Type B pancreatic cell (in vitro differentiated cells): ENCODE measurements at places on chromosomes 12 and 14. TPM values are rescaled to one million over a fixed set of nuclear protein-coding genes. Genes with fewer than 3 reads are reported as not detected.

- DNase-seq, result no peak
Observed at GRCh38 chr14:81329640-81330381, 70.3 kb downstream of the STON2 start.

- no peak for DNase-seq
Observed at GRCh38 chr14:105363847-105364708, 34.3 kb upstream of the TEX22 start.

DNA sequence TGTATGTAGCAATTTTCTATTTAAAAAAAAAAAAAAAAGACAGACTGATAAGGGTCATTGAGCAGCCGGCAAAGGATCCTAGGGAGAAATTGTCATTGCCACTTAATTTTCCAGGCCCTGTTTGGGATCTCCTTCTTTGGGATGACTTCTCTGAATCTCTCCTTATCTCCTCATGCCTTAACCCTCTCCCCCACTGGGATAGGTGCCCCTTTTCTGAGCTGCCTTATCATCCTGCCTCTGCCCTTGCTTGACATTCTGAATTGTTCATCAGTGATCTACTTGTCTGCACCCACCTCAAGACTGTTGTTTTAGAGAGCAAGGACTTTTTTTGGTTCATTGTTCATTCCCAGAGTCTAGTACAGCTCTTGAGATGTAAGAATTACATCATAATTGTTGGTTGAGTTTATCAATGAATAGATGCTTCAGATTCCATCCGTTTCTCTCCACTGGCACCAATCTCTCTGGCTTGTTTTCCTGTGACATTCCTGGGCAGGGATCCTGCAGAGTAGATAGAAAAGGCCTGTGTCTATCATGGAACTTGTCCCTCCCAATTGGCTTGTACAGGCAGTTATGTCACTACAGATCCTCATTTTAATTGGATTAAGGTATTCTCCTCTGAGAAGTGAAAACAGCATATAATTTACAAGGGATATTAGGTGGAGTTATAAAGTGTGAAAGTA lies 42.6 kb downstream of the SOCS2 start:
- no peak for DNase-seq

DNA sequence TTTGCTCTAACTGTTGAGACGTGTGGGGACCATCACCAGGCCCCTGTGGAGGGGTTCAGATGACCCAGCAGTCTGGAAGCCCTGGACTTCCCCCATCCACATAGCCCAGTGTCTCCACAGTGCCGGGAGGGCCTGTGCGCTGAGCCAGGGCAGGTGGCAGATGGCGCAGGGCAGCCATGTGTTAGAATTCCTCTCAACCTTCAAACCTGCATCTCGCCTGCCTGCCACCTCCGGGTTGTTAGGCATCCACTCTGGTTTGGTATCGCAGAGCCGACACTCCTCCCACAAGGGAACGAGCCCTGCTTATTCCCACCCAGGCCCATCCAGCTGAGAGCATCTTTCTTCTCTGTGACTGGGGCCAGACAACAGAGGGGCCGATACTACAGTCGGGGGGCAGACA lies 84.5 kb downstream of the ADGRD1 start:
- DNase-seq, result no peak

GRCh38 chr14:93960108-93960475 lies 16.3 kb downstream of the ASB2 start:
- no peak for DNase-seq

DNA sequence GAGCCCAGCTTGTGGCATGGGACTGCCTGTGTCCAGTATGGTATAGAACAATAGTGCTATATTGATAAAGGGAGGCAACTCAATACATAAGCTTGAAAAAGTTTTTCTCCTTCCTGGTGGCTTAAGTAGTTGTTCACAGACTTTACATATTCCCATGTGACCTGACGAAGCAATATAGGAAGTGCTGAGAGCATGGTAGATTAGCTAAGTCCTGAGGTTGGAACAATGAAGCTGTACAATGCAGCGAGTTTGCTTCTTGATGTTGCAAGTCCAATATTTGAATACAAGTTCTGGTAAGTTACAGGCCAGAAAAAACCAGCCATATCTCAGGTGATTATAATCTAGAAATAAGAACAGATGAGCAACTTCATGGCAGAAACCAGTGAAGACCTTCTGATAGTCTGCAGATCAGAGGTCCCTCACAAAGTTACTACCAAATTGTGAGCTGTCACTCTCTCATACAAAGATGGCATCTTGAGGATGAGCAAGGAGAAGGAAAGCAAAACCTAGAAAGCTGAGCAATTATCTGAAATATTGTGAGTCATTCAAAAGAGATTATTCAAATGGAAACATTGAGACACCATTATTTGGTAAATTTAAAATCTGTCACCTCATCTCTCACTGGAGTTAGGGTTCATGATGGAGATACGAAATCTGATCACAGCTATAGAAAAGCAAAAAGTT lies 72.9 kb upstream of the BTG1 start:
- DNase-seq, result no peak

DNA sequence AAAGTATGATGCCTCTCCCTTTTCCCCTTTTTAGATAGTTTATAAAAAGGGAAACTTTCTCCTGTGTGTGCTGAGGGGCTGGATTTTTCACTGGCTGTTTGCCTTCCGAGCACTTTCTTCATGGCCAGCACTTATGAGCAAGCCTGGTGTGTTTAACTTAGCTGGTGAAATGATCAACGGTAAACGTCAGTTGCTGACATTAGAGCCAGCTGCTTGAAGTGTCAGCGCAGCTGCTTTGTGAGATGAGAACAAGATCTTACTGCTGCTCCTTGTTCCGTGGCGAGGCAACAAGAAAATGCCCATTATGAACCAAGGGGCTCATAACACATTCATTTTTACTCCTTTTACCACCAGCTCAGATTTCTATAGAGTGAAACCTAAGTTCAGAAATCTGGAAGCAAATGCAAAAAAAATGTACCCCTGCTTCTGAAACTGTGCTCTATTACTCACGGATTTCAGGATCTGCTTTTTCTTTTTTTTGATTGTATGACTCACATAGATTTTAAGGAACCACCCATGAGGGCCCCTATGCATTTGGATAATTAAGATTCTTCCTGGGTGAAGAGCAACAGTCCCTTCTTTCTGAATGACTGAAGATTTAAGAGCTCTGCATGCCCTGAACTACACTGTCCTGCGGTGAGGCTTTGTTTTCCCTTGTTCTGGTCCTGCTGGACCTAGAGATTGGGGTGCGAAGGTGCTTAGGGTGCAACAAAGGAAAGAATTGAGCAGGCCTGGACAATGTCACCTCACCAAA lies 74.3 kb upstream of the CPM start:
- no peak for DNase-seq

- no peak for DNase-seq
Observed at GRCh38 chr12:24175929-24176328, 226.5 kb upstream of the SOX5 start.

GRCh38 chr12:75704208-75704607 lies 192.8 kb upstream of the KRR1 start:
- DNase-seq, result no peak

GRCh38 chr12:52425466-52425865 lies 8.7 kb downstream of the KRT75 start:
- no peak for DNase-seq

- no peak for DNase-seq
Observed at GRCh38 chr12:56836317-56836716, 73.2 kb downstream of the HSD17B6 start.

GRCh38 chr14:52018252-52018651 lies 28.9 kb downstream of the RTRAF start:
- DNase-seq, result no peak

- no peak for DNase-seq
Observed at GRCh38 chr14:32414808-32415255, 85.7 kb downstream of the AKAP6 start.

GRCh38 chr14:69260861-69261564 lies 1.1 kb downstream of the GALNT16 start:
- no peak for DNase-seq

- no peak for DNase-seq
Observed at GRCh38 chr12:14868916-14869506, 16.6 kb downstream of the MGP start.

DNA sequence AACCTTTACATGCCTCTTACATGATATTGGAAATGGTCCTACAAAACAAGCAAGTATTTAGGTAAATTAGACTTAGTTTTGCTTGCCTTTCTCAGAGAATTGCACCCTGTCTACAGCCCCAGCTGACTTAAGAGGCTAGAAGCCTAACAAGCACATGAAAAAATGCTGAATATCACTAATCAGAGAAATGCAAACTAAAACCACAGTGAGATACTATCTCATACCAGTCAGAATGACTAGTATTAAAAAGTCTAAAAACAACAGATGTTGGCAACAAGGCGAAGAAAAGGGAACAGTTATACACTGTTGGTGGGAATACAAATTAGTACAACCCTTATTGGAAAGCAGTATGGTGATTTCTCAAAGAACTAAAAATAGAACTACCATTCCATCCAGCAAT lies 103.8 kb downstream of the EGLN3 start:
- DNase-seq, result no peak

- no peak for DNase-seq
Observed at GRCh38 chr14:96011607-96012006, 27.6 kb upstream of the C14orf132 start.

Gene VPS37B
- 32.4 and 43.6 TPM in 2 replicates for total RNA-seq

Gene CD9
- total RNA-seq, result 120 and 807 TPM in 2 replicates

Gene OSBPL8
- total RNA-seq, result 56.1 and 57.6 TPM in 2 replicates

Gene LRP1-AS
- not detected in 2 replicates for total RNA-seq

Gene MMP17
- total RNA-seq, result 14.1 and 26.8 TPM in 2 replicates

Gene SLC17A8
- total RNA-seq, result 2.6 and 6.1 TPM in 2 replicates

Gene UNC79
- total RNA-seq, result 1.8 and 2.1 TPM in 2 replicates

Gene SOX5
- 28.9 and 32.8 TPM in 2 replicates for total RNA-seq

Gene KCNA5
- total RNA-seq, result 0.82 and 0.98 TPM in 2 replicates

Gene TCL1B
- not detected in 2 replicates for total RNA-seq

Gene KRT73
- 0.12 TPM in 1 of 2 replicates, not detected in the other for total RNA-seq
